Ovary (tissue), 10 donors: ENCODE measurements at places on chromosomes 5 and 9. TPM values are rescaled to one million over a fixed set of nuclear protein-coding genes. Genes with fewer than 3 reads are reported as not detected.
A peak's percentile ranks its signal among the peaks of the same experiment; 100 is the strongest.

Gene GFPT2
- 34.0 TPM for total RNA-seq

Gene LHX2
- 0.10 TPM for total RNA-seq

Gene DDX4
- total RNA-seq = not detected

Gene ACSL6
- 0.30 TPM for total RNA-seq

Gene BTNL9
- total RNA-seq = 9.2 TPM

Gene ITGA2
- 1.9 TPM for total RNA-seq

Gene HSD17B4
- 122 TPM for total RNA-seq

Gene SH3TC2
- total RNA-seq = 0.80 TPM

Gene OR2Y1
- total RNA-seq = not detected

DNA sequence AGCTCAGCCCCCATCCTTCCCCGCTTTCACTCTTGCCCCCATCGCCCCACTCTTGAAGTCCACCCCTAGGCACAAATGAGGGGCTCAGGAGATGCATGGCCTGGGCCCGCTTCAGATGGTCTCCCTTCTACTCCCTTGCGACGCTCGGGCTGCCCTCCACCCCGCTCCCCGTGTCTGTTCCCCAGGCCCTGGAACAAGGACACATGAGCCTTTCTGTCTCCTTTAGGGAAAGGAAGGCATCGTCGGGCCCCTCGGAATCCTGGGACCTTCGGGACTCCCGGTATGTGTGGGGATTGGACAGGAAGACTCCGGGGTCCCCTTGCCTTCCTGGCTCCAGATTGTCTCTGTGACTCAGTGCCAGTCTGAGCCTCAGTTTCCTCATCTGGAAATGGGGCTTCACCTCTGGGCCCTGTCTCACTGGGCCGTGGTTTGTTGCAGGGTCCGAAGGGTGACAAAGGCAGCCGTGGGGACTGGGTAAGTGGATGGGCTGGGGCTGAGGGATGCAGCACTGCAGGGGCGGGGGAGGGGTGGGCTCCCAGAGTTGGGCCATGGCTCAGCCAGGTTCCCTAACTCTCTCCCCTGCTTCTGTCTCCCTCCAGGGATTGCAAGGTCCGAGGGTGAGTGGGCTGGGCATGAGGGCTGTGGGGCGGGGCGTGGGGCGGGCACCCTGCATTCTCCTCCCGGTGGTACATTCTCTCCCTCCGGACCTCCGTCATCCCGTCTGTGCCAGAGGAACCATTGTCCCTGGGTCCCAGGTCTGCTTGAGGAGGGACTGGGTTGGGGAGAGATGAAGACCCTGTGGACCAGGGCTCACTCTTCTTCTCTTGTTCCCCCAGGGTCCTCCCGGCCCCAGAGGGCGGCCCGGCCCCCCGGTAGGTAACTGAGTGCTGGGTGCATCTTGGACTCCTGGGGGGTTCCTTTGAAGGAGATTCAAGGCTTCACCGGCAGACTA is 21.8 kb upstream of the ORM1 start:
- H3K4me1 ChIP-seq = peaks cover 5% of the 10 kb centered on the region
- H3K27me3 ChIP-seq = no peaks in the 10 kb centered on the region
- DNase-seq = peak; percentile 8
- H3K27ac ChIP-seq = no peak overlapping the region

GRCh38 chr9:95939472-95939871 is 64.0 kb downstream of the ERCC6L2 start:
- no peak overlapping the region for H3K4me3 ChIP-seq
- DNase-seq = no peak
- no peaks in the 10 kb centered on the region for H3K4me1 ChIP-seq
- no peaks in the 10 kb centered on the region for H3K36me3 ChIP-seq
- no peak overlapping the region for H3K27ac ChIP-seq

GRCh38 chr9:69397384-69398214 is 72.6 kb downstream of the ENTREP1 start:
- peak overlapping the region; percentile 33 for H3K27ac ChIP-seq
- no peak for DNase-seq
- no peaks in the 10 kb centered on the region for H3K27me3 ChIP-seq
- H3K36me3 ChIP-seq = no peaks in the 10 kb centered on the region

GRCh38 chr9:16039218-16039987 is 486.6 kb downstream of the CCDC171 start:
- H3K27me3 ChIP-seq = no peaks in the 10 kb centered on the region
- no peak overlapping the region for H3K27ac ChIP-seq
- no peak overlapping the region for H3K4me3 ChIP-seq
- peaks cover 11% of the 10 kb centered on the region for H3K4me1 ChIP-seq

DNA sequence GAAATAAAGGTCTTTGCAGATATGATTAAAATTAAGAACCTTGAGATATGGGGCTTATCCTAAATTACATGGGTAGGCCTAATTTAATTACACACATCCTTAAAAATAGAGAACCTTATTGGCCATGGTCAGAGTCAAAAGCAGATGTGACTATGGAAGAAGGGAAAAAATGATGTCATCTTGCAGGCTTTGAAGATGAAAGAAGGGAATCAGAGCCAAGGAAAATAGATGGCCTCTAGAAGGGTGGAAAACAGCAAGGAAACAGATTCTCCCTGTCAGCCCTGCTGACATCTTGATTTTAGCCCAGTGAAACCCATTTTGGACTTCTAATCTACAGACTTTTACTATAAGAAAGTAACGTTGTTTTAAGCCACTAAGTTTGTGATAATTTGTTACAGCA is 37.6 kb upstream of the KCNN2 start:
- H3K4me1 ChIP-seq = no peaks in the 10 kb centered on the region
- no peaks in the 10 kb centered on the region for H3K36me3 ChIP-seq
- no peak for DNase-seq
- no peaks in the 10 kb centered on the region for H3K27me3 ChIP-seq

GRCh38 chr9:72646061-72646460 is 124.7 kb downstream of the TMC1 start:
- H3K27ac ChIP-seq = no peak overlapping the region
- no peak for DNase-seq
- H3K4me1 ChIP-seq = no peaks in the 10 kb centered on the region
- H3K4me3 ChIP-seq = no peak overlapping the region
- no peaks in the 10 kb centered on the region for H3K36me3 ChIP-seq

DNA sequence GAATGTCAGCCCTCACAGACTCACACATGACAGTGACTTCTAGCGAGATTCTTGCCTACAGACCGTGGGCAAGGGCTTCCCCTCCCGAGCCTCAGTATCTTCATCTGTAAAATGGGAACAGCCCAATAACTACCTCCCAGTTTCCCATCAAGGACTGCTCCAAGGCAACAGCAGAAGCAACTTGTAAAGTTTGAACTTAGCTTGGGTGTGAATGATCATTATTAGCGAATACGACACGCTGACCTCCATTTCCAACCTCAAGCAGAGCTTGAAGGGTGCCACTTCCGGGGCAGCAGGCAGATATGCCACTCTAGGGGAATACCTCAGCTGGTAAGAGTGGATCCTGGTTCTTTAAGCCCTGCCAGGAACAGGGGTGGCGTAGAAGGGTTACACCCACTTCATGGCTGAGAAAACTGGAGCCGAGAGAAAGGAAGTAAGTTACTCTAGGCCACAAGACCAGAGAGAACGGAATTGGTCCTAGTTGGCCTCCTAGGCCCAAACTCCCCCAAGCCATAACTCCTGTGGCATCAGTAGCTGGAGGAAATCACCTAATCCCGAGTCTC is 2.0 kb downstream of the RNF44 start:
- DNase-seq = no peak
- H3K4me3 ChIP-seq = peak overlapping the region; percentile 95
- H3K36me3 ChIP-seq = no peaks in the 10 kb centered on the region
- H3K4me1 ChIP-seq = peaks cover 16% of the 10 kb centered on the region
- H3K27ac ChIP-seq = peak overlapping the region; percentile 93

GRCh38 chr5:29697785-29698414 is 1495.6 kb upstream of the CDH6 start:
- H3K4me1 ChIP-seq = no peaks in the 10 kb centered on the region
- H3K27me3 ChIP-seq = no peaks in the 10 kb centered on the region
- H3K27ac ChIP-seq = no peak overlapping the region
- no peak for DNase-seq

DNA sequence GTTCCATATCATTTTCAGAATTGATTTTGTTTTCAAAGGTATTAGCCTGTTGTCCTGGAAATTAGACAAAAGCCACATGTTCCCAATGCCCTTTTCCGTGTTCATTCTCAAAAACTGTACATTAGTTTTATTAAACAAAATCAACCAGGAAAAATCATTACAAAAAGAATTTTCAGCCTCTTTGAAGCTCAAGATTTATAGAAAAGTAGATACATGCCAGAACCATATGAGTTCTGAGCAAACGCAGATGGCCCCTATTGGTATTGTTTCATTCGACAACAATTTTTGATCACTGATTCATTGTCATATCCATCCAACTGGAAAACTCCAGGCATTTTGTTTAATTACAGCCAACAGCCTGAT is 148.5 kb upstream of the GRAMD2B start:
- H3K4me1 ChIP-seq = no peaks in the 10 kb centered on the region
- no peaks in the 10 kb centered on the region for H3K27me3 ChIP-seq
- no peak overlapping the region for H3K4me3 ChIP-seq

GRCh38 chr5:143386725-143387124 is 16.8 kb downstream of the NR3C1 start:
- H3K27me3 ChIP-seq = no peaks in the 10 kb centered on the region
- H3K27ac ChIP-seq = no peak overlapping the region
- DNase-seq = no peak
- no peak overlapping the region for H3K4me3 ChIP-seq
- H3K4me1 ChIP-seq = no peaks in the 10 kb centered on the region
- no peaks in the 10 kb centered on the region for H3K36me3 ChIP-seq

GRCh38 chr5:110054240-110054639 is 364.5 kb downstream of the MAN2A1 start:
- H3K4me3 ChIP-seq = no peak overlapping the region
- no peak overlapping the region for H3K27ac ChIP-seq
- no peaks in the 10 kb centered on the region for H3K36me3 ChIP-seq
- H3K4me1 ChIP-seq = peaks cover 2% of the 10 kb centered on the region
- no peaks in the 10 kb centered on the region for H3K27me3 ChIP-seq
- DNase-seq = no peak

GRCh38 chr9:94771096-94771495 is 44.6 kb downstream of the AOPEP start:
- no peaks in the 10 kb centered on the region for H3K27me3 ChIP-seq
- no peak for DNase-seq
- peaks cover 4% of the 10 kb centered on the region for H3K4me1 ChIP-seq
- H3K36me3 ChIP-seq = no peaks in the 10 kb centered on the region
- H3K27ac ChIP-seq = no peak overlapping the region

- no peaks in the 10 kb centered on the region for H3K27me3 ChIP-seq
- H3K4me1 ChIP-seq = no peaks in the 10 kb centered on the region
- H3K27ac ChIP-seq = no peak overlapping the region
- H3K36me3 ChIP-seq = no peaks in the 10 kb centered on the region
- H3K4me3 ChIP-seq = no peak overlapping the region
These were observed 28.8 kb downstream of the GAS1 start for GRCh38 chr9:86918556-86918955.

DNA sequence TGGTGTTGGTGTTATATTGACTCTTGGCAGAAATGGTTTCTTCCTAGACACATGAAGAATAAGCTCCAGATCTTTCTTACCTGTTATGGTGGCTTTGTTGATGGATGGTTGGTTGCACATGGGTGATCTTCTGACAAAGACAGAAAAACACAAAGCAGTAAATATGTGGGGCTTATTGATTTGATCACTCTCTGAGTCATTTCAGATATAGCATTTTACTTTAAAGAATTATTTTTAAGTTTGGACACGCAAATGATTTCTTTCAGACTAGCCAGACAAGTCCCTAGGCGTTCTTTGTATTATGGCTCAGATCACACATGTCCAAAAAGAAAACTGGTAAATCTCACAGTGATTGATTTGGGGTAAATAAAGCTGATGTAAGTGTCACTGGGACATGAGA is 597.6 kb downstream of the RAB3C start:
- no peak for DNase-seq
- H3K36me3 ChIP-seq = no peaks in the 10 kb centered on the region
- no peak overlapping the region for H3K27ac ChIP-seq
- no peak overlapping the region for H3K4me3 ChIP-seq

DNA sequence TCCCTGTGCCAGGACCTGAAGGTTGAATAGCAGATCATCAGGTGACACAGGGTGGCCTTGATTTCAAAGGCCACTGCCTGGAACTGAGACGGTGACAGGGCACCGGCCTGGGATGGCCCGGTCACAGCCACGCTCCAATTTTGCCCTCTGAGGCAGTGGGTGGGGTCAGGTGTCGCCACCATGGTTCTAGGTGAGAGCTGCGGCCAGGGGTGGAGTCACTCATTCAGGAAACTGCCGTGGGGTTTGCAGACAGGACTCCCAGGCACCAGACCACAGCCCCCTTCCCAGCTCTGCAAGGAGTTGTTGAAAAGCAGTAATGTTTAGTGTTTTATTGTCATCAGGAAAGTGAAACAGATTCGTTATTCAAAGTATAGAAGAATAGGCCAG is 17.3 kb upstream of the RNU6ATAC start:
- peak; percentile 16 for DNase-seq
- H3K4me3 ChIP-seq = no peak overlapping the region
- no peaks in the 10 kb centered on the region for H3K36me3 ChIP-seq

GRCh38 chr5:143434261-143435209 is 31.0 kb upstream of the NR3C1 start:
- no peaks in the 10 kb centered on the region for H3K27me3 ChIP-seq
- DNase-seq = no peak
- peaks cover 2% of the 10 kb centered on the region for H3K4me1 ChIP-seq
- H3K36me3 ChIP-seq = no peaks in the 10 kb centered on the region
- no peak overlapping the region for H3K27ac ChIP-seq

DNA sequence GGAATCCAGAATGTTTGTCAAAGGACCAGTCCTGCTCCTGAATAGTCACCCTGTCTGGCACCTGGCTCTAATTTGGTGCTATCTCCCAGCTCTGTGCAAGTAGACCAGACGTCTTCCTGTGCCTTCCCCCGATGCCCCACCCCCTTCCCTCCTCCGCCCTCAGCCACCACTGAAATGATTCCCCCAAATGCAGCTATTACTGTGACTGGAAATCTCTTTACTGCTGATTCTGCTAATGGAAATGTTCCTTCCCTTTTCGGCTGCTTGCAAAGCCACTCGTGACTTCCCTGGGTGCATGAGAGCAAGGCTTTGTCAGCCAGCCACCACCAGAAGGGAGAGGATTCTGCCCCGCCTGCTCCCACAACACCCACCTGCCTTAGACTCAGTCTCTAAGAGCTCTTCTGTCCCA is 11.4 kb downstream of the ASTN2 start:
- H3K27me3 ChIP-seq = no peaks in the 10 kb centered on the region
- no peak overlapping the region for H3K4me3 ChIP-seq
- no peak for DNase-seq
- no peak overlapping the region for H3K27ac ChIP-seq

GRCh38 chr5:80920333-80920732 is 39.8 kb upstream of the RASGRF2 start:
- no peak overlapping the region for H3K27ac ChIP-seq
- H3K27me3 ChIP-seq = no peaks in the 10 kb centered on the region
- no peak for DNase-seq

GRCh38 chr9:128421482-128421996 is 882 bp downstream of the CERCAM start:
- peaks cover 10% of the 10 kb centered on the region for H3K4me1 ChIP-seq
- H3K36me3 ChIP-seq = no peaks in the 10 kb centered on the region
- H3K4me3 ChIP-seq = peak overlapping the region; percentile 98
- H3K27ac ChIP-seq = no peak overlapping the region
- no peaks in the 10 kb centered on the region for H3K27me3 ChIP-seq
- no peak for DNase-seq
